ENCODE measurements at places on chromosomes 11 and 22. TPM values are rescaled to one million over a fixed set of nuclear protein-coding genes. Genes with fewer than 3 reads are reported as not detected.

The UBQLN3 gene
- 1.5 TPM for total RNA-seq

The ANO1 gene
- 6.8 TPM for total RNA-seq

The SYT13 gene
- not detected for total RNA-seq

The MMP8 gene
- not detected for total RNA-seq

The GAL3ST1 gene
- 6.6 TPM for total RNA-seq

The RFPL2 gene
- not detected for total RNA-seq

The CHEK1 gene
- total RNA-seq = 1.6 TPM

The SHISAL1 gene
- 4.7 TPM for total RNA-seq

The PRG3 gene
- not detected for total RNA-seq

The APOL5 gene
- total RNA-seq = not detected

The IFITM1 gene
- total RNA-seq = 672 TPM

The LMNTD2 gene
- 0.51 TPM for total RNA-seq

The NXPE4 gene
- not detected for total RNA-seq

The TMEM86A gene
- 3.7 TPM for total RNA-seq

The PHLDA2 gene
- total RNA-seq = not detected
